ENCODE measurements at places on chromosomes 12 and 14. TPM values are rescaled to one million over a fixed set of nuclear protein-coding genes. Genes with fewer than 3 reads are reported as not detected.

- no peak overlapping the region for H3K4me3 ChIP-seq
- H3K27me3 ChIP-seq = no peaks in the 10 kb centered on the region
Measured at GRCh38 chr12:62256408-62257096, 3.7 kb upstream of the USP15 start.

Gene TSPAN31
- total RNA-seq = 115 TPM

DNA sequence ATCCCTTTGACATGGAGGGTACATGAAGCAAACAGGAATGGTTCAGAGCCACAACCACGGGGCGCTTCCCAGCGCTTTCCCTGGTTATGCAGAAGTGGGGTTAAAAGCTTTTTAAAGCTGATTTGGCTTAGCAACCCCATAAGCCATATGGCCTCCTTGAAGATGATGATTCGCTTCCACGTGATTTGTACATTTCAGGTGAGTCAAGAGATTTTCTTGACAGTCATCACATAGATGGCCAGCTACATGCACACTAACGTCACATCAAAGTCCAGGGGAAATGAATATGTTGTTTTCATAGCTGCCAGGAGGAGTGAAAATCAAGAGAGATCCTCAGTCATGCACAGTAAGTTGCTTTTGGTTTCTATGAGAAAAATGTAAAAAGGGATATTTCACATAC lies 309.7 kb downstream of the TMEM132D start:
- DNase-seq = no peak
- no peak overlapping the region for H3K4me3 ChIP-seq
- H3K27me3 ChIP-seq = no peaks in the 10 kb centered on the region
- no peak overlapping the region for H3K27ac ChIP-seq
- no peaks in the 10 kb centered on the region for H3K4me1 ChIP-seq
- H3K36me3 ChIP-seq = no peaks in the 10 kb centered on the region

- no peaks in the 10 kb centered on the region for H3K27me3 ChIP-seq
- no peaks in the 10 kb centered on the region for H3K36me3 ChIP-seq
- no peak overlapping the region for H3K4me3 ChIP-seq
- DNase-seq = no peak
Measured at GRCh38 chr14:62736048-62737043, 308.9 kb downstream of the KCNH5 start.

- H3K27me3 ChIP-seq = no peaks in the 10 kb centered on the region
- H3K4me1 ChIP-seq = no peaks in the 10 kb centered on the region
- H3K27ac ChIP-seq = no peak overlapping the region
Measured at GRCh38 chr14:92789457-92790089, 4.5 kb upstream of the GOLGA5 start.

GRCh38 chr12:5369298-5369697 lies 62.6 kb upstream of the NTF3 start:
- DNase-seq = no peak
- no peaks in the 10 kb centered on the region for H3K4me1 ChIP-seq
- no peak overlapping the region for H3K4me3 ChIP-seq
- H3K27ac ChIP-seq = no peak overlapping the region

- H3K27me3 ChIP-seq = no peaks in the 10 kb centered on the region
- H3K4me1 ChIP-seq = no peaks in the 10 kb centered on the region
- peaks cover 11% of the 10 kb centered on the region for H3K36me3 ChIP-seq
- no peak overlapping the region for H3K27ac ChIP-seq
Measured at GRCh38 chr12:50749459-50749882, 14.4 kb upstream of the ATF1 start.

GRCh38 chr12:23361971-23362370 lies 587.5 kb downstream of the SOX5 start:
- no peaks in the 10 kb centered on the region for H3K27me3 ChIP-seq
- no peaks in the 10 kb centered on the region for H3K36me3 ChIP-seq
- H3K4me1 ChIP-seq = no peaks in the 10 kb centered on the region
- H3K4me3 ChIP-seq = no peak overlapping the region

Gene GPR65
- 1.4 TPM for total RNA-seq

All from tibial nerve (tissue), 4 donors.